ACHN (cell line): ENCODE measurements at places on chromosomes 12 and 14.

DNA sequence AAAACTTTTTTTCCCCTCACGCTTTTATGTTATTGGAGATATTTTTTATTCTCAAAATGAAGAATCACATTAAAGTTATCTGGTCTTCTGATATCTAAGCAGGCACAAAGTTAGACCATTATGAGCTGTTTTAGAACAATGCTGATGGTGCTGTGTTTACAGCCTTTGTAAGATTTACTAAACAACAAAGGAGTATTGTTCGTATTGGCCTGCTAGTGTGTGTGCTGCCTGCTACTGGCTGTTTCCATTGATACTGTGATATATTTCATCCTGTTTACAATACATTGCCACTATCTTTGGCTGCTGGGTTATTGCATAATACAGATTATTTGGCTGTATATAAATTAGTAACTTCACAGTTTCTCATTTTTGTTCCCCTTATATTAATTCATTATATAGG, 220.8 kb downstream of the ITPR2 start:
- no peak for DNase-seq

DNA sequence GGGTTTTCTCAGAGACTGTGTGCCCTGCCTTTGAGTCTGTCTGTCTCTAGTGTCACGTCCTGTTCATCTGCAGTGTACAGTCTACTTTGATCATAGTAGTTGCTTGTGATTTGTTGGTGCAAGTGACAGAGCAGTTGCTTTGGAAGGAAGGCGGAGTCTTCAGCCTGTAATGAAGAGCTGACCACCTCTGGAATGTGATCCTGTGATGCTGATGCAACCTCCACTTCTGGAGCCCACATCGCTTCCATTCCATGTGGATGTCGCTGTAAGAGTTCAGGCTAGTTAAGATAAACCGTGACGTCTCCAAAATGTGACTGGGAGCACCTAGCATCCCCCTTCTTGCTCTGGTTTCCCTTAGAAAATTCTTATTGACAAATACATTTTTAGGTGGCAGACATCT, 51.8 kb downstream of the PELI2 start:
- DNase-seq, result no peak

GRCh38 chr14:58870961-58871360, 233.2 kb downstream of the DACT1 start:
- DNase-seq, result no peak

DNA sequence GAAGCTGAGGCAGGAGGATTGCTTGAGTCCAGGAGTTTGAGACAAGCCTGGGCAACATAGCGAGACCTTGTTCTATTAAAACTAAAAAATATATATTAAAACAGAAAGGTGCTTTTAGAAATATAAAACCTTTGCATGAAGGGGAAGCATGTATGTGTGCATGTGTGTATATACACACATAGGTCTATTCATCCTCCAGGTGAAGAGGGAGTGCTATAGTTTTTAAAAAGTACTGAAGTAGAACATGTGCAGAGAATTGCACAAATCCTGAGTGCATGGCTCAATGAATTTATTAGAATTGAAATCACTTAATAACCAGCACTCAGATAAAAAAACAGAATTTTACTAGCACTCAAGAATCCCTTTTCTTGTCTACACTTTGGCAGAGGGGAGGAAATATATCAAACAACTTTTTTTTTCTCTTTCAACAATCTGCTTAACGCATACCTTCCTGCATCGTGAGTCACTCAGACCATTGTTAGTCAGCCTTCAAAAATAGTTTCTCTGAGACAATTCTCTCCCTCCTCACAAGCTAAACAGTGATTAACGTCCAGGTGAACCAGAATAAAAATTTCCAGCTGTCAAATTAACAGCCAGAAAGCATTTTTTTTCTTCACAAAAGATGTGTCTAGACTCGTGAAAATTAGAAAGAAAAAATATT, 17.7 kb upstream of the NEDD1 start:
- peak; percentile 73 for DNase-seq

- DNase-seq, result no peak
These were observed 529.1 kb upstream of the TBX3 start for GRCh38 chr12:115213118-115213517.

DNA sequence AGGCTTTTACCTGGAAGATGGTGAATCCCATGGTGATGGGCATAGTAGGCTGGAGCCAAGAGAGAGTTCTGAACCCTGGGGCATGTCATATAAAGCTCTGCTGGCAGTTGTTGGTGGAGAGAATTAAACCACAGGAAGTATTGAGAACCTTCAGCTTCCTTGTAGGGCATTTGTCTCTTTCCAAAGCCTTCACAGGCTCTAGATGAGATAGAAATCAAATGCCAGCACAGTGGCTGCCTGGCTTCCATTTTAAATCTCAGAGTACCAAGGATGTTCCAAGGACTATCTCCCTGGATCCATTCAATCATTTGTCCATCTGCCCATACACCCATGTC, 369.6 kb downstream of the DPF3 start:
- no peak for DNase-seq

DNA sequence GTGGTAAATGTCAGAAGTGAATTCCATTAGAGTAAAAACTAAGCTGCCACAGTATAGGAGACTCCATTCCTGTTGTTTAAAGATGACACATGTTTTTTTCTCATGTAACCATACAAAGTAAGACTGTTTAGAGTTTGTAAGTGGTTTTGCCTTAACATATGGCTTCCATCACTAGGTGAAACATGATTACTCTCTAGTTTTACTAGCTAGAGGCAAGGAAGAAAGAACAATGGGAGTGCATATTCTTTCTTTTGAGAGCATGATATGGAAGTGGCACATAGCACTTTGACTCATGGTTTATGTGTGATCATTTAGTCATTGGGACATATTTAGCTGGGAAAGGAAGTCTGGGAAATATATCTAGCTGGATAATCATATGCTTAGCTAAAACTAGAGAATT, 7.7 kb downstream of the ATF7IP start:
- DNase-seq, result no peak

- no peak for DNase-seq
These were observed 14.5 kb upstream of the TNFRSF1A start for GRCh38 chr12:6356374-6356820.

DNA sequence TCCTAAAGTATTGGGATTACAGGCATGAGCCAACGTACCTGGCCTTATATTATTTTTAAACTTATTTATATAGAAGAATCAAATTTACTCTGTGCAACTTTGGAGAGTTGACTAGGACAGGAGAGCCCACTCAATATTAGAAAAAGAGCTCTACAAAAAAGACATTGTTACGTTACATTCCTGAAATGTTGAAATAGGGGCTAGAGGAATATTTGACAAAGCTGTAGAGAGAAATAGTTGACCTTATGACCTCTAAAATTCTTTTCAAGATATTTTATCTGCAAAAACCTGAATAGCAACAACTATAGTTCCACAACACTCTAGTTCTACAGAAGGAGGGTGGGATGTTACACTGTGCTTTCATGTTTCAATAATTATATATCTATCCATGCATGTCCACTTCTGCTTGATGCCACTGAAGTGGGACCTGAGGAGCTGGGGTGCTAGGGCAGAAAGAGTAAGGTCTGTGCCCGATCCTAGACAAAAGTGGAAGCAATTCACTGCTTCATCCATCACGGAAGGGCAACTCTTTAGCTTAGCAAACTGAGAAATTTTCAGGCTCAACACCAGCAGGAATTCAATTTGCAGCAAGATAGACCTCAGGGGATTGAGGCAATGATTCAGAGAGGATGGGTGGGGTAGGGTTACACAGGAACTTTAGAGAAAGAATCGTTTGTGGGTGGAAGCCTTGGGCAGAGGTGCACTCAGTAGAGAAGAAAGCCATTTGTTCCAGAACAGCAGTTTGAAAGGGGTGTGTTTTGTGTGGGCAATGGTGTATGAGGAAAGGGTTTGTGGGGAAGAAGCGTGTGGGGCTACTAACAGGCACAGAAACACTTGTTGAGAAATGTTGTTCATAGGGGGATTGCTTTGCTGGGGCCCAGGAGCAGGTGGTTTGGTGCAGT, 16.0 kb upstream of the RNASE10 start:
- DNase-seq, result no peak

- peak; percentile 94 for DNase-seq
These were observed 52.2 kb downstream of the ST8SIA1 start for GRCh38 chr12:22282283-22282682.

- DNase-seq, result no peak
These were observed 17.9 kb downstream of the TOGARAM1 start for GRCh38 chr14:44979740-44980356.

DNA sequence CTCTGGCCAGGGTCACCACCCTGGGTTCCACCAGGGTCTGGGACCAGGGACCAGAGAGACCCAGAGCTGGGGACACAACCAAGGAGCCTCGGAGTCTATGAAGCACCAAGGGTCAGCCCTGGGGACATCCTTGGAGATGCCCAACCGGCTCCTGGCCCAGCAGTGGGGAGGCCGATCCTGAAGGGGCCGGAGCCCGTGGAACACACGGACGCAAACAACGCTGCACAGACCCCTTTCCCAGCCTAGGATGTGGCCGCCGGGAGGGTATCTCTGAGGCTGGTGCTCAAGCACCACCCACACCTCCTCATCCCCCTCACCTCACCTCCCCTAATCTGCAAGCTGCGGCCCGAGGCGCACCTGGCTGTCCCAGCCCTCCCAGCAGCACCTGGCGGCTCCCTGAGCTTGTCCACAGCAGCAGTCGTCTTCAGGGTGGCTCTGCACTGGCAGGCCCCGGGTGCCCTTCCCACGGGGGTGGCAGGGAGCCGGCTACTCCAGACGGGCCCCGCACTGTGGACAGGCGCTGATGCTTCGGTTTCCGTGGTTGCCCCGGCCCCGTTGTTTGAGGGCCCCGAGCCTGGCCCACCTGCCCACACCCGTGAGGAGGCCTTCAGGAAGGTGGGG, 146.8 kb upstream of the C14orf180 start:
- no peak for DNase-seq

DNA sequence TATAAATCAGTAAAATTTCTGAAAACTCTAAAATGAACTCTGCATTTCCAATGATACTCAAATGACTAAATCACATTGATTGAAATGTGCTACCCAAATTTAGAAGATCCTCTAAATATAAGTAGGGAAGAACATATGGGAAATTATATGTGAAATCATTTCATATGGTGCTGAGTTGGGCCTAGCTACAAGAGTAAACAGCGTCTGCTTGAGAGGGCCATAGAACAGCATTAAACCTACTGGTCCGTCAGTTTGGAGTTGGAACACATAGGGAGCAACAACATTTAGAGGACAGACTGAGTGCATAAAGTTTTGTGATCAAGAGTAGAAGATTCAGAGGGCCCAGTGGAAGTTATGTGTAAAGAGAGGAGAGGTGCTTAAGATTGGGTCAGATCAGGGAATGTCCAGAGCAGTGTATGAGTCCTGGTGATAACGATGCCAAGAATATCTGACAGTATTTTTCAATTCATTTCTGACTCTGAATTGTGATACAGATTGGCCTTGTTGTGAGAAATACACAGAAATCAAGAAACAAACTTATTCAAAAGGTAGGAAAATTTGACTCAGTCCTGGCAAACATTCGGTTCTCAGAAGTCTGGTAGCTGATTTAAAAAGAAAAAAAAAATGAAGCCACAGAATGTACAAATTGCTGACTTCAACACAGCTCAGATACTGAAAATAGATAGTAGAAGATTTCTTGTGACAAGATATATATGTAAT, 362.2 kb downstream of the CCDC91 start:
- no peak for DNase-seq

DNA sequence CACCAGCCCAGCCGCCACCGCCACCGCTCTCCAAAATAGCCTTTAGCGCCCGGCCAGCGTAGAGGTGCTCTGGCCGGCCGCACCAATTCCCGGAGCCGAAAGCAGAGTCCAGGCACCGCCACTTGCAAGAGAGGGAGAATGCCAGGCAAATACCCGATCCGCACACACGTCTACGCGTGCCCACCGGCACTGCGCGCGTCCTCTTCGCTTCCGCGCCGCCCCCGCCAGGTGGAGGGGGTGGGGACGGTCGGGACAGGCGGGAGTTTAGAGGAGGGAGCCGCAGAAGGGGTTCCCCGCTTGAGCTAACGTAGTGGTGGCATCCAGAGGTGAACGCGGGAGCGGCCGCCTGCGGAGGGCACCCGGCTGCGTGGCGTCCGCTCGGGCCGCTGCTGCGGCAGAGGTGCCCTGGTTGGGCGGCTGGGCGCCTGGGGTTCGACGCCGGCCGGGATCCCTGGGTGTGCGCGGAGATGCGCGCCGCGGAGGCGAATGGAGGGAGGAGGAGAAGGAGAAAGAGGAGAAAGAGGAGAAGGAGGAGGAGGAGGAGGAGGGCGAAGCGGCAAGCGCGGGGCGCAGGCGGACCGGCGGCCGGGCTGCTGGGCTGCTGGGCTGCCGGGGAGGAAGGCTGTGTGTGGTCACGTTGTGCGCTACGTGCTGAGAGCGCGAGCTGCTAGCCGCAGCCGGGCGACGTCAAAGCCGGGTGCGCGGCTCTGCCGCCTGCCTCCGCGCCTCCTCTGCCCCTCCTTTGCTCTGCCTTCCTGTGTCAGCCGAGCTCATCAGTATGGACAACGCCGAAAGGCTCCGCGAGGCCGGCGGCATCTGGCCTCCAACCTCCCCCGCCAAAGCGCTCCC, at the start of gene MDGA2:
MDGA2 (minus strand) TSS at position 140 of the 849 bp plus-strand sequence.
- DNase-seq, result peak; percentile 76

DNA sequence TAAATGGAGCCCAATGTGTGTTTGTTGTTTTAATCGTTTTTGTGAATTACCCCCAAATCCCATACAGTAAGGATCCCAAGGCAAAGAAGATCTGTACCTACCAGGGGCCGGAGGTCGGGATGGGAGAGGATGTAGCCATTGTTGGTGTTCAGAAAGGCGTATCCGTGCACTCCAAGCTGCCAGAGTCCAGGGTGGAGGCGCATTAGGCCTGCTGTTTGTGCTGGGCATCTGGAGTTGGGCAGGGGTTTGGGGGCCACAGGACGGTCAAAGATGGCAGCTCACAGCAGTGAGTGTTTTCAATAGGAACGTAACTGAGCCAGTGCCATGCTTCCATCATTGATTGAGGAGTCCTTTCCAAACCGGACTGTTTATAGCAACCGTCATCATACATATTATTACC, 40.2 kb downstream of the CACNA2D4 start:
- DNase-seq, result no peak

DNA sequence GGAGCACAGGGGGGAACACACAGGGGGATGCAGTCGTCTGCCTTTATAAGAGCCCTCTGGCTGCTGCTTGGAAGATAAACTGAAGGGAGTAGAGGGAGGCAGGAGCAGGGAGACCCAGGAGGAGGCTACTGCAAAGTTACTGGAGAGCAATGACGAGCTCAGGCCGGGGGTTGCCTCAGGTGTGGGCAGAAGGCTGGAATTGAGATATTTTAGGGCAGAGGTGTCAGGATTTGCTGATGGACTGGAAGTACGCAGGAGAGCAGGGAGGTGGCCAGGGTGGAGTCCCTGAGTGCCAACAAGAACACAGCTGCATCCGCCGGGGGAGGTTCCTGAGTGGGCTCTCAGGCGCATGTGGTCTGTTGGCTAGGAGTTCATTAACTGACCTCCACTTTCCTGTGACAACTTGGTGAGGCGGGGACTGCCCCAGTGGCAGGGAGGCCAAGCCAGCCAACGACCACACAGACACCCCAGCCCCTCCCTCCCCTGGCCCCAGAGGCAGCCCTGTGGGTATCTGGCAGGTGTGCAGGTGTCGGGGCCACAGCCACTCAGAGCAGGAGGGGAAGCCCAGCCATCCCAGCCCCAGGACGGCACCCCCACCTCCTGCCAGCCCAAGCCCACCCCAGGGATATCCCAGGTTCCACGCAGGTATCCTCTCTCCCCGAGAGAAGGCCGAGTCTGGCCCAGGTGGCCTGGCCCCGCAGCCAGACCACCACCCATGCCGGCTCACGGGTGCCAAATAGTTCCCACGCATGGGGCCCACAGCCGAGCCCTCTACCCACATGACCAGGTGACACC, 85.4 kb downstream of the NCOR2 start:
- DNase-seq, result no peak

- DNase-seq, result no peak
These were observed 39.4 kb downstream of the RTN1 start for GRCh38 chr14:59831121-59831730.
